Lung (tissue), 17 donors: ENCODE measurements at places on chromosomes 7 and 10. TPM values are rescaled to one million over a fixed set of nuclear protein-coding genes. Genes with fewer than 3 reads are reported as not detected.

Gene CLDN4
- total RNA-seq: 150 TPM

- no peaks in the 10 kb centered on the region for H3K36me3 ChIP-seq
- DNase-seq: peak; percentile 30
- no peak overlapping the region for H3K4me3 ChIP-seq
- no peaks in the 10 kb centered on the region for H3K4me1 ChIP-seq
- no peak overlapping the region for H3K27ac ChIP-seq
Observed at GRCh38 chr7:131196803-131197202, 130.9 kb upstream of the MKLN1 start.

- DNase-seq: peak; percentile 46
- H3K4me1 ChIP-seq: peaks cover 28% of the 10 kb centered on the region
- peak overlapping the region; percentile 95 for H3K27ac ChIP-seq
- no peaks in the 10 kb centered on the region for H3K36me3 ChIP-seq
- no peaks in the 10 kb centered on the region for H3K27me3 ChIP-seq
- no peak overlapping the region for H3K4me3 ChIP-seq
Observed at GRCh38 chr10:72259491-72260238, 14.1 kb upstream of the DDIT4 start.

Gene MACC1
- 45.2 TPM for total RNA-seq

Gene SEMA3E
- total RNA-seq: 23.5 TPM

DNA sequence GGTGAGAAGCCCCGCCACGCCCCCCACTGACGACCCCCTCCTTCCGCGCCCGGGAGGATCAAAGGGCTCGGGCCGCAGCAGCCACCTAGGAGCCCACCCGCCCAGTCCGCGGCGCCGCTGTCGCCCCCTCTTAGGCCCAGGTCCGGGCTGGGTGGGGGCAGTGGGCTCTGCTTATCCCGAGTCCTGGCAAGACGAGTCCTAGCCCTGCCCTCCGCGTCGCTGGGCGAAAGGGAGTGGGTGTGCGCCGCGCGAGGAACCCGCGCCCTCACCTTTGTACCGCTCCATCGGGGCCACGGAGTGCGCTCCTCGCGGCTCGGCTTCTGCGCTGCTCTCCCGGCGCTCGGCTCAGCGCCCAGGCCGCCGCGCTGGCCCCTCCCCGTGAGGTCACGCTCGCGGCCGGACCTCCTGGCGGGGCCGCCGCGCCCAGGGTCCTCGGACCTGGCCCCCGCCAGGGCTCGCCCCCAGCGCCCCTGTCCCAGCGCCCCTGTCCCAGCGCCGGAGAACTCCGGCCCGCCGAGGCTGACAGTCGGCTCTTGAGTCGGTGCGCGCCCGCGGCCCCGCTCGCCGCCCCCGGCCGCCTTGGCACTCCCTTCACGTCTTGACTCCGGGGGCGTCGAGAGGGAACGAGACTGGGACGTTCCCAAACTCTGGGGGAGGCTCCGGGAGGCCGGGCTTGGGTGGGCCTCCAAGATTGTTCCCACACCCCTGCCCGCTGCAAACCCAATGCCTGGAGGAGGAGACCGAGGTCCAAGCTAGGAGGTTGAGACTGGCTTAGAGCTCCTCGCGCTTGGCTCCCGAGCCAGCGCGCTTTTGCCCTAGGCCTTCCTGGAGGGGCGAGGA, at the start of gene AFAP1L2:
AFAP1L2 (minus strand) TSS at position 332 of the 840 bp plus-strand sequence; CDS start at position 285, 47 bp downstream.
- H3K4me3 ChIP-seq: peak within 1 kb of the TSS; percentile 33
- no peaks in the 10 kb centered on the region for H3K36me3 ChIP-seq
- DNase-seq: peak; percentile 51
- no peak within 1 kb of the TSS for H3K27ac ChIP-seq
- H3K27me3 ChIP-seq: no peaks in the 10 kb centered on the region

Gene TEX47
- not detected for total RNA-seq

Gene MAGI2
- 18.0 TPM for total RNA-seq

DNA sequence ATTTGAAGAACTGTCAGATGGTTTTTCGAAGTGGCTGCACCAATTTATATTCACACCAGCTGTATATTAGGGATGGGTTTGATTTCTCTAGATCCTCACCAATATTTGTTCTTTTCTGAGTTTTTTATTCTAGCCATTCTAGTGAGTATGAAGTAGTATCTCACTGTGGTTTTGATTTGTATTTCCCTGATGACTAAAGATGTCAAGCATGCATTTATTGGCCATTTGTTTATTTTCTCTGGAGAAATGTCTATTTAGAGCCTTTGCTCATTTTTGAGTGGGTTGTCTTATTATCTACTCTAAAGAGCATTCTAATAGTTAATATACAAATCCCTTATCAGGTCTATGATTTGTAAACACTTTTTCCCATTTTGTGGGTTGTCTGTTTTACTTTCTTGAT, 123.9 kb downstream of the PCLO start:
- H3K27ac ChIP-seq: no peak overlapping the region
- DNase-seq: no peak
- no peaks in the 10 kb centered on the region for H3K27me3 ChIP-seq
- H3K4me3 ChIP-seq: no peak overlapping the region
- H3K36me3 ChIP-seq: no peaks in the 10 kb centered on the region

DNA sequence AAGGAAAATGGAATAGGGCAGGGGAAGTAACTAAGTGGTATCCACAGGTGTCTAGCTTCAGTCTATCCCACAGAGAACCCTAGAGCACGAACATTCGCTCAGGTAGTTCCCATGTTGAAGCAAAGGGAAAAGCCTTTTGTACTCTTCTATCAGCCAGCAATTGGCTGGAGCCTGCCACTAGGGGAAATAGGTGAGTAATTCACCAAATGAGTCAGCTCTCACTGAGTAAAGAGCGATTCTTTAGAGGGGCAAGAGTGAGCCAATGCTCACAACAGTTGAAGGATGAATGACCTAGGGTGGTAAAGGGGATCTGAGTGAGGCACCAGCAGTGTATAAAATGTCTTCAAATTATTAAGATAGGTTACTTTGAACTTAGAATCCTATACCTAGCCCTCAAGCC, 94.1 kb upstream of the ZNF800 start:
- no peaks in the 10 kb centered on the region for H3K4me1 ChIP-seq
- no peak overlapping the region for H3K4me3 ChIP-seq
- no peaks in the 10 kb centered on the region for H3K27me3 ChIP-seq
- no peak overlapping the region for H3K27ac ChIP-seq
- no peaks in the 10 kb centered on the region for H3K36me3 ChIP-seq

Gene NAPEPLD
- total RNA-seq: 37.0 TPM

GRCh38 chr10:20890491-20891337, 6.4 kb downstream of the NEBL start:
- H3K4me1 ChIP-seq: peaks cover 39% of the 10 kb centered on the region
- H3K4me3 ChIP-seq: no peak overlapping the region
- peak overlapping the region; percentile 69 for H3K27ac ChIP-seq
- DNase-seq: no peak

GRCh38 chr10:22673785-22674572, 40.4 kb downstream of the PIP4K2A start:
- H3K27ac ChIP-seq: no peak overlapping the region
- DNase-seq: no peak
- peaks cover 3% of the 10 kb centered on the region for H3K4me1 ChIP-seq

DNA sequence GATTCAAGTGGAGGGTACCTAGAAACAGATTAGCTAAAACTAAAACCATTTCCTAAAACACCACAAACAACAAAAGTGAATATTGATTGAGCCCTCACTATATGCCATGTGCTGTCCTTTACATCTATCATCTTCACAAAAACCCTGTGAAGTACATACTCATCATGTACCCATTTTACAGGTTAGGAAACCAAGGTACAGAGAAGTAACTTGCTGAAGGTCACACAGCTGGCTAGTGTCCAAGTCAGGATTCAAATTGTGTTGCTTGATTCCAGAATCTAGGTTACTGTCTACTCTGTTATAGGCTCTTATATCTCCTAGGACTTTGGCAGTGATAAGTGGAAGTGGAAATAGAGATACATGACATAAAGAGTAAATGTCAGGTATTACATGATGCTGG, 463.8 kb downstream of the LRMDA start:
- no peaks in the 10 kb centered on the region for H3K36me3 ChIP-seq
- DNase-seq: no peak
- H3K27me3 ChIP-seq: no peaks in the 10 kb centered on the region

Gene GALNT17
- total RNA-seq: 10.8 TPM

DNA sequence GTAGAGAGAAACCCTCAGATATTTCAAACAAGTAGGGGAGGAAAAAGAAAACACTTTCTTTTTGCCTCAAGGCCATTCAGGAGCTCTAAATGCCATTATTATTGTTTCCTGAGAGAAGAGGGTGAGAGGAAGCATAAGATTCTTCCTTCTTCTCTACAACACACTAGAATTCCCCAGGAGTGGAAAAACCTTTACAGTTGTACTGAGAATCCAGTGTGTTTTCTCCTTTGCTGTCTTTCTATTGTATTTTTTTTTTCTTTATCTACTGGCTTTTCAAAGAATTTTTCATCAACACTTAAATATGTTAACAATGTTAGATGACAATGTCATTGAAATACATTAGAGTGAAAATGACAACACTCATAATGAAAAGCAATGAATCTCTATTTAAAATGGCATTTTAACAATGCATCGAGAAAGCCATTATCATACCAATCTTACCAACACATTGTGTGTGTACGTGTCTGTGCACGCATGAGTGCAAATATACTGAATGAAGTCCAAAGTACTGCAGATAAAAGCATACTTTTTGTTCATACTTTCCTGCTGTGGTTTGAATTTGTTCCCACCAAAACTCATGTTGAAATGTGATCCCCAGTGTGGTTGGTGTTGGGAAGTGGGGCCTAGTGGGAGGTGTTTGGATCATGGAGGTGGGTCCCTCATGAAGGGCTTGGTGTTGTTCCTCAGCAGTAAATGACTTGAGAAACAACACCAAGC, 24.2 kb upstream of the MACC1 start:
- H3K27me3 ChIP-seq: no peaks in the 10 kb centered on the region
- H3K27ac ChIP-seq: no peak overlapping the region
- no peaks in the 10 kb centered on the region for H3K36me3 ChIP-seq
- DNase-seq: no peak

GRCh38 chr10:129848696-129849451, 115.2 kb downstream of the EBF3 start:
- no peaks in the 10 kb centered on the region for H3K36me3 ChIP-seq
- no peaks in the 10 kb centered on the region for H3K4me1 ChIP-seq
- H3K27me3 ChIP-seq: peaks cover 4% of the 10 kb centered on the region
- no peak overlapping the region for H3K27ac ChIP-seq

Gene SH2B2
- total RNA-seq: 3.3 TPM

Gene RBP4
- not detected for total RNA-seq

DNA sequence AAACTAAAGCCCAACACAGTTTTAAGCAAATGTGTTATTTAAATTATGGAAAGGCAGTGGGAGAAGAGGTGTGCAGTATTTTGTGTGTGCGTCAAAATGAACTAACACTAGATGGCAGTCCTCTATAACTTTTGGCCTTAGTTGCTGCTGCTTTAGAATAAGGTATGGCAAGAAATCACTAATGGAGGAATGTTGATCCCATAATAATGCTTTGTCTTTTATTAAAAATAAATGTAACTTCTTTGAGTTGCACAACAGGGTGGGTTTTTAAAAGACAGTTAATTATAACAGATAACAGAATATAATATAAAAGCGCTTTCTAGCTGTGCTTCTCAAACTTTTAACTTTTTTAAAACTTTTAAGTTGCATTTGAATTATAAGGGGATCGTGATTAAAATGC, 56.4 kb downstream of the BBS9 start:
- H3K27ac ChIP-seq: no peak overlapping the region
- H3K4me3 ChIP-seq: no peak overlapping the region
- no peaks in the 10 kb centered on the region for H3K36me3 ChIP-seq
- DNase-seq: peak; percentile 80
- H3K27me3 ChIP-seq: no peaks in the 10 kb centered on the region

DNA sequence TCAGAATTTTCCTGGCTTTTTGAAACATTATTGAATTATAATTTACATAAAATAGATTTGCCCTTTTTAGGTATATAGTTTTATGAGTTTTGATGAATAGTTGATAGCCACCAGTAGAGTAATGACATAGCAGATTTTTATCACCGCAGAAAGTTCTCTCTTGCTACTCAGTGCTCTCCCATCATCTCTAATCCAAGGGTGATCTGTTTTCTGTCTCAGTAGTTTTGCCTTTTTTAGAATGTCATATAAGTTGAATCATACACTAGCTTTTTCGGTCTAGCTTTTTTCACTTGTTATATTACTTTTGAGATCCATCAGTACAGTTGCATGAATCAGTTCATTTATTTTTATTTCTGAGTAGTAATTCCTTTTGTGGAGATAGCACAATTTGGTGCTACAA, 17.9 kb downstream of the RSBN1L start:
- no peak overlapping the region for H3K4me3 ChIP-seq
- H3K36me3 ChIP-seq: peaks cover 5% of the 10 kb centered on the region
- no peaks in the 10 kb centered on the region for H3K4me1 ChIP-seq
- DNase-seq: no peak
- no peaks in the 10 kb centered on the region for H3K27me3 ChIP-seq

GRCh38 chr7:134454277-134454676, 4.6 kb downstream of the AKR1B1 start:
- peaks cover 8% of the 10 kb centered on the region for H3K4me1 ChIP-seq
- no peak overlapping the region for H3K27ac ChIP-seq
- no peaks in the 10 kb centered on the region for H3K27me3 ChIP-seq
- peaks cover 10% of the 10 kb centered on the region for H3K36me3 ChIP-seq
- peak; percentile 39 for DNase-seq

DNA sequence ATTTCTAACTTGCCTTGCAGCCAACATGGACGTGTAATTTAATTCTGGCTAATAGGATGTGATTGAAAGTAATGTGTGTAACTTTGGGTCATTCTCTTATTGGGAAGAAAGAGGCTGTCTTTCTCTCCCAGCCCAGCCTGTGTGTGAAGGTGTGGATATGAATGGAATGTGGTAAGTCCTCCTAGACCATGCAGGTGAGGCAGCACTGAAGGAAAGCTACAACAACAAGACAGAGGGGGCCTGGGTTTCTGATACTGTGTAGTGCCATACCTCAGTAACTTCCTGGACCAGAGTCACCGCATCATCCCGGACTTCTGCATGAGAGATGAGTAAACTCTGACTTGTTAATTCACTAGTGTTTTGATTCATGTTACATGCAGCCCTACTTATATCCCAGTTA, 237.0 kb downstream of the EXOC4 start:
- H3K36me3 ChIP-seq: peaks cover 1% of the 10 kb centered on the region
- H3K4me3 ChIP-seq: no peak overlapping the region
- no peaks in the 10 kb centered on the region for H3K27me3 ChIP-seq
- H3K27ac ChIP-seq: no peak overlapping the region
- no peak for DNase-seq

DNA sequence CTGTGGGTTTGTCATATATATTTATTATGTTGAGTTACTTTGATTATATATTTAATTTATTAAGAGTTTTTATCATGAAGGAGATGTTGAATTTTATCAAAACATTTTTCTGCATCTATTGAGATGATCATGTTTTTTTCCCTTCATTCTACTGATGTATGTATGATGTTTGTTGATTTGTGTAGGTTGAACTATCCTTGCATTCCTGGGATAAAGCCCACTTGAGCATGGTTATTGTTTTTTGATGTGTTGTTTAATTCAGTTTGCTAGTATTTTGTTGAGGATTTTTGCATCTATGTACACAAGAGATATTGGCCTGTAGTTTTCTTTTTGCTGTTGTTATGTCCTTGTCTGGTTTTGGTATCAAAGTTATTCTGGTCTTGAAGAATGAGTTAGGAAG, 31.1 kb downstream of the SCART1 start:
- no peaks in the 10 kb centered on the region for H3K27me3 ChIP-seq
- H3K36me3 ChIP-seq: no peaks in the 10 kb centered on the region
- H3K27ac ChIP-seq: no peak overlapping the region

Gene CPVL
- 18.1 TPM for total RNA-seq

Gene TOMM7
- total RNA-seq: 228 TPM

GRCh38 chr10:126317751-126318150, 70.5 kb downstream of the ADAM12 start:
- H3K36me3 ChIP-seq: no peaks in the 10 kb centered on the region
- no peaks in the 10 kb centered on the region for H3K27me3 ChIP-seq
- DNase-seq: no peak
- H3K27ac ChIP-seq: no peak overlapping the region

Gene UNCX
- total RNA-seq: not detected
